ENCODE measurements at places on chromosomes 7 and 10. TPM values are rescaled to one million over a fixed set of nuclear protein-coding genes. Genes with fewer than 3 reads are reported as not detected.

GRCh38 chr7:130140551-130141160 lies 64.5 kb downstream of the TMEM209 start:
- DNase-seq = no peak

Gene FAM24B
- total RNA-seq = 2.6 TPM

Gene CTTNBP2
- not detected for total RNA-seq

DNA sequence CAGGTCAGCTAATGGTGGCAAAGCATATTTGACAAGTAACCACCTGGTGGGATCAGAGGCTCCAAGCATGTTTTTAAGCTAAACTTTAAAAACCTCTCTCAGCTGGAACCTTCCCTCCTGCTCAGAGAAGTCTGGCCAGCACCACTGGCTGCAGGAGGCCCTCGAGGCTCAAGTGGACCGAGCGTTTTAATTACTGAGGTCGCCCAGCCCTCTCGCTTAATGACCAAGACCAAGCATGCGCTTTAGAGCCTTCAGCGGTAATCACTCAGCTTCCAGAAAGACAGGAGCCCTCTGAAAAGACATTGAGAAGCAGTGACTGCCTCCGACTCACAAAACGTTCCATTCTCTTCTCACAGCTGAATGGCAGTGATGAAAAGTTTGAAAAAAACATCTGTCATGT lies 383.4 kb upstream of the ADARB2 start:
- no peak for DNase-seq

- DNase-seq = no peak
Observed at GRCh38 chr10:24650669-24651391, 72.9 kb downstream of the ARHGAP21 start.

GRCh38 chr10:111273635-111274034 lies 196.8 kb downstream of the ADRA2A start:
- DNase-seq = no peak

DNA sequence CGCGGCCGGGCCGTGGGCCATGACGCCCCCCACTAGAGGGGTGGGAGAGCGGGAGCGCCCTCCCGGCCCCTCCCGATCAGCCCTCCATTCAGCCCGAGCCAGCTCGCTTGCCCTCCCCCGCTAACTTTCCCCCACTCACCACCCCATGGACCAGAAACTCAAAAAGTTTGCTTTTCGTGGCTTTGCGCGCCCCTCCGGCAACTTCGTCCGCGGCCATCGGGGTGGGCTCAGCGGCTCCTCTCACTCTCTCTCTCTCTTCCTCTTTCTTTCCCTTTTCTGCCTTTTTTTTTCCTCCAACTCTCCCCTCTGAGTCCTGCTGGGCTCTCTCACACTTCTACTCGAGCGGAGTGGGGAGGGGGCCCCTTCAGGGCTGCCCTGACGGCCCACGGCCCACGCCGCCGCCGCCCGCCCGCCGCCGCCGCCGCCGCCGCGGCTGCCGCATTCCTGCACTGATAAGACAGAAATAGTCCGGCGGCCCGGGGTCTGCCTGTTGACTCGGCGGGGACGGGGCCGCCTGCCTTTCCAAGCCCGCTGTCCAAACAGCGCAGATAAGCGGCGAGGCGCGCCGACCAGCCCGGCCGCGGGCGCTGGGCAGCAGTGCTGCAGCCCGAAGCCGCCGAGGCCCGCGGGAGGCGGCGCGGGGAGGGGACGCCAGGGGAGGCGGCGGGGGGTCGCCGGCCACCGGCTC lies at the start of gene SMARCD3:
Gene SMARCD3 (minus strand): TSS at position 349 of the 688 bp plus-strand sequence. CDS start 132 bp downstream, at position 217.
- DNase-seq = peak; percentile 66

DNA sequence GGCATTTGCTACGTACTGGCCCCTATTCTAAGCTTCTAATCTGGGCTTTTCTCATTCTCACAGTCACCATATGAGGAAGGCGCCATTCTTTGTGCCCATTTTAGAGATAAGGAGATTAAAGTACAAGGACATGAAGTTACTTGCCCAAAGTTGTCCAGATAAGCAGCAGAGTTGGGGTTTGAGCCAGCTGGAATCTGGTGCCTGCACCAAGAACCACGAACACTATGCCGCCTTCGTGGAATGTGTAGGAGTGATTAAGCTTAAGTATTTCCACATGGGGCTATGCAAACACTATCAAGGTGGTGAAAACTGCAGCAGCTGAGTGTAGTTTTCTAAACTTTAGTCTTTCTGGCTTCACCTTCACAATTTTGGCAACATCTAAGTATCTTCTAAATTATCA lies 342.7 kb upstream of the ETV1 start:
- DNase-seq = no peak

Gene HHEX
- 0.54 TPM for total RNA-seq

DNA sequence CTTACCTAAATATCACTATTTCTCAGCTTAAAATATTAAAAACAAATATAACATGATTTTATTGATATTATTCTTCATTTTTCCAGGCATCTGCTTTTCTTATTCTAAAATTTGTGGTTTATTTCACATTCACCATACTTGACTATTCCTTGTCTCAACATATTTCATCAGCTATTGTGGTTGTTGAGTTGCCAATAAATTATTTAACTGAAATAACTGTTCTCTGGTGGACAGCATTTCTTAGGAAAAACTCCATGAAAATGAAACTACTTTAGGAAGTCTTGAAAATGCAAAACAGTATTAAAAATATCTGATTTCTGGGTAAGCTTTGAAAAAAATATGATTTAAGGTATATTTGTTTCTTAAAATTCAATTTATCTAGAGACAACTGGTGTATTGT lies 122.9 kb upstream of the SEMA3A start:
- no peak for DNase-seq

Gene C10orf67
- total RNA-seq = not detected

Gene JAZF1
- not detected for total RNA-seq

- no peak for DNase-seq
Observed at GRCh38 chr7:89757910-89758309, 396.4 kb upstream of the STEAP1 start.

DNA sequence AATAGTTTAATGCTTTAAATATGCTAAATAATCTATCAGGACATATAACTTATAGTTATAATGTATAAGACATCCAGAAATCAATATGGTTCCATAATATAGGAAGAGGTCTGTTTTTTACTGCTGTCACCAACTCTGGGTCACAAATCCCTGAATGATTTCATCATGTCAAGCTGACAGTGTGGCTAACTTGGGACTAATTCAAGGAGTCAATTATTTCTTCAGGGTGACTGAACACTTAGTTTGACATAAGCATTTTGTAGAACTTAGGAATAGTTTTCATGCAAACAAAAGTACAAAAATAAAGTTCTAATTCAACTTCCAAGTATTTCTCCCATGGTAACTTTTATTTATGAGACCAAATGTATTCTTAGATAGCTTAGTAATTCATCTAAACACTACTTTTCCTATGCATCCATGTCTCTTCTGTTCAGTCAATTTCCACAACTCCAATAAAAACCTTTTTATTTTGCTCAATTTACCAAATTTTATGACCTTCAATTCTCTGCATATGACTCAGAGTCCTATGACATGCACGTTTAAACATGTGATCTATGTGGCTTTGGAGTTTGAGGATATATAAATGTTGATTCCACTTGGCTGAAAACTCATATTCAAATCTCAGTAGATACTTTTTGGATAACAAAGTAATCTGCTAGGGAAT lies 40.3 kb upstream of the GNAT3 start:
- no peak for DNase-seq

DNA sequence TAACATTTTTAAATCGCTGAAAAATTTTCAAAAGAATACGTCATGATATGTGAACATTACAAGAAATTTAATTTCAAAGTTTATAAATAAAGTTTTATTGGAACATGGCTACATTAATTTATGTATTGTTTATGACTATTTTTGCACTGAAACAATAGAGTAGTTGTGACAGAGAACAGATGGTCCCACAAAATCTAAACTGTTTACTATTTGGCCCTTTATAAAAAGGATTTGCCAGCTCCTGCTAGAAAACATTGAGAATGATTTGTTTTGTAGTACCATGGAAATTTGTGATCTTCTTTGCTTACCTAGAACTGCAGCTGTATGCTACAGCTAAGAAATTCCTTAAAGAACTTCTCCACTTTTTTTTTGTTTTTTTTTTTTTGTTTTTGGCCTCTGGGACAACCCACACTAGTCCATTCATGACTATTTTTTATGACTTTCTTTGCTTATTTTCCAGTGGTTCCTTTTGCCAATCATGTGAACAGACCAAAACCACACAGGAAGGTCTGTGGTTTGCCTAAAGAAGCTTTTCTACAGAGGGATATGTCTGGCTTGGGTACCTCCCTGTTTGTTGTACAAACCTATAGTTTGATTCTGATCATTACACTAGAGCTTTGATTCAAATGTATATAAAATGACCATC lies 55.7 kb downstream of the ST7 start:
- DNase-seq = peak; percentile 51

- DNase-seq = no peak
Observed at GRCh38 chr7:16874066-16874465, 7.7 kb downstream of the AGR3 start.

GRCh38 chr7:19982841-19983835 lies 209.7 kb upstream of the TMEM196 start:
- no peak for DNase-seq

Gene GRID1
- not detected for total RNA-seq

GRCh38 chr7:128450409-128450808 lies 5.3 kb upstream of the HILPDA start:
- no peak for DNase-seq

All from G401 (cell line).